Uterus (tissue), 4 donors: ENCODE measurements at places on chromosomes 3 and 15. TPM values are rescaled to one million over a fixed set of nuclear protein-coding genes. Genes with fewer than 3 reads are reported as not detected.

DNA sequence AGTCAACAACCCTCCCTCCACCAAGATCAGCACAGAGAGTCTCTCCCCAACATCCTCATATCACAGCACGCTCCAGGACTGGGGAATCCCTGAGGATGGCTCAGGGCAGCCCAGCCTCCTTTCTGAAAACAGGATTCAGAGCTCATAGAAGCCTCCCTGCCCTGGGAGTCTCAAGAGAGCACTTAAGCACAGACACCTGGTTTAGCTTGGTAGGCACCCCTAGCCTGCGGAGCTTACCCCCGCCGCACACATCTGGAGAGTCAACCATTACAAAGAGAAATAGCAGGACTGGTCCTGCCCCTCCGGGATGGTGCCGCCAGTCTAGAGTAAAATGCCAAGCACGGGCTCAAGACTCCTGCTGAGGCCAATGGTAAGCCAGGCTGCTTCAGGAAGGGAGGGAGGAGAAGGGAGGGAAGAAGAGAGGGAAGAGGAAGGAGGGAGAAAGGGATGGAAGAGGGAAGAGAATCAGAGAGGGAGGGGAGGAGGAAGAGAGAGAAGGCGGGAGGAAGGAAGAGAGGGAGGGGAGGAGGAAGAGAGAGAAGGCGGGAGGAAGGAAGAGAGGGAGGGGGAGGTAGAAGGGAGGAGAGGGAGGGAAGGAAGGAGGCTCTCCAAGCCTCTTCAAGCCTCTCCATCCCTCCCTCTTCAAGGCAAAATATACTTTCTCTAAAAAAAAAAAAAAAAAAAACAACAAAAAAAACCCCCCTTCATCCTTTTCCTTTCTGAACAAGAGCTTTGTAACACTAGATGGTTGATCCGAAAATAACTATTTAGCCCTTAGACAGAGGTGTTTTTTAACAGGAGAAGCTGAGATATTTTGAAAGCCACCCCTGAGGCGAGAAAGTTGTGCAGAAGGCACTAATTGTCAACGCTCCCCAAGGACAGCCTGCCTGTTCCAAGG is 278.6 kb upstream of the TLE3 start:
- H3K4me1 ChIP-seq: no peaks in the 10 kb centered on the region
- DNase-seq: no peak
- no peaks in the 10 kb centered on the region for H3K36me3 ChIP-seq

GRCh38 chr3:114126461-114126860 is 52.4 kb downstream of the DRD3 start:
- no peaks in the 10 kb centered on the region for H3K36me3 ChIP-seq
- DNase-seq: no peak
- H3K27ac ChIP-seq: no peak overlapping the region
- H3K4me3 ChIP-seq: no peak overlapping the region
- H3K4me1 ChIP-seq: no peaks in the 10 kb centered on the region
- H3K27me3 ChIP-seq: no peaks in the 10 kb centered on the region

- no peaks in the 10 kb centered on the region for H3K36me3 ChIP-seq
- H3K4me1 ChIP-seq: no peaks in the 10 kb centered on the region
- no peak overlapping the region for H3K4me3 ChIP-seq
Observed at GRCh38 chr15:71444032-71444810, 328.9 kb downstream of the THSD4 start.

Gene XIRP1
- total RNA-seq: not detected

- DNase-seq: no peak
- H3K27ac ChIP-seq: peak overlapping the region; percentile 62
- no peaks in the 10 kb centered on the region for H3K4me1 ChIP-seq
- no peaks in the 10 kb centered on the region for H3K36me3 ChIP-seq
Observed at GRCh38 chr3:4680227-4680691, 187.1 kb downstream of the ITPR1 start.

GRCh38 chr3:67715971-67716370 is 61.6 kb upstream of the SUCLG2 start:
- no peaks in the 10 kb centered on the region for H3K4me1 ChIP-seq
- H3K27me3 ChIP-seq: no peaks in the 10 kb centered on the region
- no peak for DNase-seq

GRCh38 chr15:98669638-98670037 is 21.3 kb downstream of the IGF1R start:
- peaks cover 17% of the 10 kb centered on the region for H3K4me1 ChIP-seq
- H3K27me3 ChIP-seq: no peaks in the 10 kb centered on the region
- H3K36me3 ChIP-seq: no peaks in the 10 kb centered on the region
- peak overlapping the region; percentile 44 for H3K27ac ChIP-seq

- H3K27ac ChIP-seq: no peak overlapping the region
- no peaks in the 10 kb centered on the region for H3K36me3 ChIP-seq
- DNase-seq: no peak
- no peak overlapping the region for H3K4me3 ChIP-seq
Observed at GRCh38 chr15:59649603-59650002, 7.7 kb downstream of the GTF2A2 start.

Gene CTSH
- total RNA-seq: 72.9 TPM

Gene SEMA4B
- 35.3 TPM for total RNA-seq

Gene ATP13A5
- total RNA-seq: not detected

Gene XCR1
- total RNA-seq: not detected

- no peak for DNase-seq
- H3K27me3 ChIP-seq: no peaks in the 10 kb centered on the region
- no peak overlapping the region for H3K4me3 ChIP-seq
Observed at GRCh38 chr3:11826628-11827265, 19.9 kb downstream of the TAMM41 start.

DNA sequence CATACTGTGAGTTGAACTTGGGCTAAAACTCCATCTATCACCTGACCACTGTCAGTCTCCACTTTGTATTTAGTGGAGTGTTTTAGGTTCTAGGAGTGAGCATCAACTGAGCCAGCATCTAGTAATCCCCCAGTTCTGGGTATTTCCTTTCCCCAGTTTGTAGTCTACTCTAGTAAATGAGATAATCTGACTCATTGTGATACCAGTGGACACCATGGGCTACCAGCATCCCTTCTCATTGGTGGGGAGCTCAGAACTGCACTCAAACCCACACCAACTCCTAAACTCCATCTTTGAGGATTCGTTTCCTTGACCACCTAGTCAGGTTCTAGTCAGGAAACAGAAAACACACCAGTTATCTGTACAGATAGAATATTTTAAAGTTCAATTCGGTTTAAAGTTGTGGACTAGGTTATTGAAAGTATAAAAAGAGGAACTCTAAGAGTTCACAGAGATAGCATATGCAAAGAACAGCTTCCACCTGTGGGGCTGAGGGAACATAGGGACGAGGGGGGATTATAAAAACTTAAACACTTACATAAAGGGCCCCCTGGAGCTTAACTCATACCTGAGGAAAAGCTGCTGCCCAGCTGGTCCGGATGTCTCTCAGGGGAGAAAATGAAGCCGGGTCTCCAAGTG is 36.0 kb downstream of the LEO1 start:
- H3K27ac ChIP-seq: no peak overlapping the region
- no peaks in the 10 kb centered on the region for H3K4me1 ChIP-seq
- H3K4me3 ChIP-seq: no peak overlapping the region

Gene DPH3
- total RNA-seq: 19.4 TPM

GRCh38 chr3:1583044-1583443 is 490.2 kb downstream of the CNTN6 start:
- H3K27ac ChIP-seq: no peak overlapping the region
- H3K27me3 ChIP-seq: no peaks in the 10 kb centered on the region
- no peak for DNase-seq
- no peaks in the 10 kb centered on the region for H3K36me3 ChIP-seq
- no peak overlapping the region for H3K4me3 ChIP-seq
- no peaks in the 10 kb centered on the region for H3K4me1 ChIP-seq

DNA sequence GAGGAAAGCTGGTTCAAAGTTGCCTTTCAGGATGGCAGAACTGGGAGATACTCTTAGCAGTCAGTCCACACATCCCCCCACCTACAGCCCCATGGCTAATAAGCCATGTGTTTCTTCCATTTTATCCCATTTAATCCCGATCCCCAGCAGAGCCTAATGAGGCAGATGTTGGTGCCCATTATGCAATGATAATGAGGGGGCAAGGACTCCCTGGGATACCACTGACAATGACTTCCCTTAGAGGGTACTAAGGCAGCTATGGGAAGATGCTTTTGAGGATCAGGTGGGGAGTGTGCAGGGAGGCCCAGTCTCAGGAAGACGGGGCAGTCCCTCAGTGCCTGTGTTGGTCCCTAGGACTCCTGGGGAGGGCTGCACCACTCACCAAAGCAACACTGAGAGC is 43.8 kb upstream of the TBC1D21 start:
- no peaks in the 10 kb centered on the region for H3K4me1 ChIP-seq
- no peak for DNase-seq

Gene LYZL4
- total RNA-seq: not detected

DNA sequence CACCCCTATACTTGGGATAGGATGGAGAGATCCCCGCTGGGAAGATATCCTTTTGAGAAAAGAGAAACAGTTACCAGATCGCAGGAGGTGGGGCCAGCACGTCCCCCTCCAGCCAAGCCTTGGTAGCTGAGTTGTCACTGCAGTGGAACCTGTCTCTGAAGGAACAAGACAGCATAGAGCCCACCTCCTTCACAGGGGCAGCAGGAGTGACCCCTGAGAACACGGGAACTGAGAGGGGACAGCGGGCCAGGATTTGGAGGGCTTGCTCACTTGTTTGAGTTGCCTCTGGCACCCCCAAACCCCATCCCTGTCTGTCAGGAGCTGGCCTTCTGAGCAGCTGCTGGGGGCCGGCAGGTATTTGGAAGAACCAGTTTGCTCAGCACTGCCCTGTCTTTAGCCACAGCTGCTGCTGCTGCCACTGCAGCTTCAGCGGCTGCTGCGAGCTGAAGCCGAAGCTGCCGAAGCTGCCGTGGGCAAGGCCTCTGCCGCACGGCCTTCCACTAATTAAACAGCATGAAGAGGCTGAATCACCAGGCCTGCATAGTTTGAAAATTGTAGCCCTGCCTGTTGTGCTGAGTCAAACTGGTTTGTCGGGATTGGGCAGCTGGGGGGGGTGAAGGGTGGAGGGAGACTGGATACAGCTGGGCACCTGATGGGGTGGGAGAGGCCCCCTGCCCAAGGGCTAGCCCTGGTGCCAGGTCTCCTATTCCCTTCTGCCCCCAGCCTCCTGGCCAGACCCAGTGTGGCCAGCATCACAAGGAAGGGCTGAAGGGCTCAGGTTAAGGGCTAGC is 4.0 kb downstream of the EPHB3 start:
- no peaks in the 10 kb centered on the region for H3K36me3 ChIP-seq
- H3K27me3 ChIP-seq: no peaks in the 10 kb centered on the region
- H3K4me1 ChIP-seq: peaks cover 15% of the 10 kb centered on the region
- H3K27ac ChIP-seq: peak overlapping the region; percentile 76

Gene SHF
- total RNA-seq: 11.8 TPM

Gene SNTN
- total RNA-seq: 0.30 TPM

Gene KLF15
- total RNA-seq: 1.9 TPM

Gene OR5H15
- total RNA-seq: not detected

Gene RHOV
- total RNA-seq: not detected

Gene MESP1
- total RNA-seq: 1.0 TPM

DNA sequence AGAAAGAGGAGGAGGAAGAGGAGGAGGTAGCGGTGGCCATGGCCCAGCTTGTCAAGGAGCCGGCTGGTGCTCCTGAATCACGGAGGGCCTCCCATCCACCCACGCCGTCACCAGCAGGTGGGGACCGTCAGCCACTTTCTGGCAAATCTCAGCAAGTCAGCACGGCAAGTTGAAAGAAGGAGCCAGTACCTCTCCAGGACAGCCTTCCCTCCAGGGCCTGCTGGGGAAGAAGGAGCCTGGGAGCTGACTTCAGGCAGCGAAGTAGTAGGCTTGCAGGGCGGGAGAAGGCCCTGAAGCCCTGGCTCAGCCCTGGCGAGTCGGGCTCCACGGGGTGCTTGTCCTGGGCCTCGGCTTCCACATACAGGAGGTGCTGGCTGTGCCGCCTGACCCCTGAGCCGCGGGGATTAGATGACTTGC is 99.2 kb upstream of the TRPM1 start:
- no peak overlapping the region for H3K27ac ChIP-seq
- no peak overlapping the region for H3K4me3 ChIP-seq
- H3K36me3 ChIP-seq: no peaks in the 10 kb centered on the region
- H3K27me3 ChIP-seq: no peaks in the 10 kb centered on the region

Gene PROK2
- not detected for total RNA-seq

- no peaks in the 10 kb centered on the region for H3K27me3 ChIP-seq
- no peak overlapping the region for H3K27ac ChIP-seq
- no peak for DNase-seq
- H3K4me3 ChIP-seq: no peak overlapping the region
Observed at GRCh38 chr3:119596398-119596797, 1.3 kb upstream of the PLA1A start.

- H3K36me3 ChIP-seq: no peaks in the 10 kb centered on the region
- H3K27me3 ChIP-seq: no peaks in the 10 kb centered on the region
- no peaks in the 10 kb centered on the region for H3K4me1 ChIP-seq
- H3K27ac ChIP-seq: no peak overlapping the region
Observed at GRCh38 chr3:197495499-197495898, 60.3 kb downstream of the BDH1 start.

DNA sequence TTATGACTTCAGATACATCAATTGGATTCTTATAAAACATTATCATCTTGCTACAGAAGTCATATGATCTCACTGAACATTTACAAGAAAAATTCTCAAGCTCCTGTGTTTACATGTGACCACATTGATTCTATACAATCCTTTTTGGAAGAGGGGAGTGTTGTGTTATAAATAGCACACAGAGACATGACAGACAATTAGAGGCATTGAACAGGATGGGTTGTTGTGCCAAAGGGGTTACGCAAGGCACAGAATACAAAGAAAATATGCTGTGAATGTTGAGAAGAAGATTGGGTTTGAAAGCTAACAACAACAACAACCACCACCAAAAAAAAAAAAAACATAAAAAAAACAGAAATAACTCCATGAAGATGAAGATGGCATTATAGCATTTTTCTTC is 32.5 kb upstream of the TBL1XR1 start:
- DNase-seq: no peak
- H3K27me3 ChIP-seq: no peaks in the 10 kb centered on the region
- H3K36me3 ChIP-seq: no peaks in the 10 kb centered on the region
- no peak overlapping the region for H3K27ac ChIP-seq
- H3K4me1 ChIP-seq: no peaks in the 10 kb centered on the region
- no peak overlapping the region for H3K4me3 ChIP-seq

GRCh38 chr3:88141458-88142083 is 8.2 kb upstream of the C3orf38 start:
- no peak overlapping the region for H3K27ac ChIP-seq
- DNase-seq: no peak
- H3K4me1 ChIP-seq: no peaks in the 10 kb centered on the region
- no peak overlapping the region for H3K4me3 ChIP-seq
- no peaks in the 10 kb centered on the region for H3K27me3 ChIP-seq
